HAP-1 (cell line): ENCODE measurements at places on chromosomes 1 and 21.
A peak's percentile ranks its signal among the peaks of the same experiment; 100 is the strongest.

DNA sequence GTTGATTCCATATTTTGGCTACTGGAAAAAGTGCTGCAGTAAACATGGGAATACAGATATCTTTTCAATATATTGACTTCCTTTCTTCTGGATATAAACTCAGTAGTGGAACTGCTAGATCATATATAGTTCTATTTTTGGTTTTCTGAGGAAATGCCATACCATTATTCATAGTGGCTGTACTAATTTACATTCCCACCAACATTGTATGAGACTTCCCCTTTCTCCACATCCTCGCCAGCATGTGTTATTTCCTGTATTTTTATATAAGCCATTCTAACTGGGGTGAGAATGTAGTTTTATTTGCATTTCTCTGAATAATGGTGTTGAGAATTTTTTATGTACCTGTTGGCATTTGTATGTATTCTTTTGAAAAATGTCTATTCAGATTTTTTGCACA, 385.2 kb downstream of the NUF2 start:
- no peak for DNase-seq

DNA sequence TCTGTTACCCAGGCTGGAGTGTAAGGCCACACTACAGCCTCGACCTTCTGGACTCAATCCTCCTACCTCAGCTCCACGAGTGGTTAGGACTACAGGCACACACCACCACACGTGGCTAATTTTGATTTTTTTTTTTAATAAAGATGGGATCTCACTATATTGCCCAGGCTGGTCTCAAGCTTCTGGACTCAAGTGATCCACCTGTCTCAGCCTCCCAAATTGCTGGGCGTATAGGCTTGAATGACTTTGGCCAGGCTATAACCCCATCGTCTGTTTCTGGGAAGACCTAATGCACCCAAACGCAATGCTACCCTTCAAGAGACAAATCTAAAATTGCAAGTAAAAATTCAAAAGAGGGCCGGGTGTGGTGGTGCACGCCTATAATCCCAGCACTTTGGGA, 52.1 kb downstream of the DAP3 start:
- DNase-seq, result no peak

DNA sequence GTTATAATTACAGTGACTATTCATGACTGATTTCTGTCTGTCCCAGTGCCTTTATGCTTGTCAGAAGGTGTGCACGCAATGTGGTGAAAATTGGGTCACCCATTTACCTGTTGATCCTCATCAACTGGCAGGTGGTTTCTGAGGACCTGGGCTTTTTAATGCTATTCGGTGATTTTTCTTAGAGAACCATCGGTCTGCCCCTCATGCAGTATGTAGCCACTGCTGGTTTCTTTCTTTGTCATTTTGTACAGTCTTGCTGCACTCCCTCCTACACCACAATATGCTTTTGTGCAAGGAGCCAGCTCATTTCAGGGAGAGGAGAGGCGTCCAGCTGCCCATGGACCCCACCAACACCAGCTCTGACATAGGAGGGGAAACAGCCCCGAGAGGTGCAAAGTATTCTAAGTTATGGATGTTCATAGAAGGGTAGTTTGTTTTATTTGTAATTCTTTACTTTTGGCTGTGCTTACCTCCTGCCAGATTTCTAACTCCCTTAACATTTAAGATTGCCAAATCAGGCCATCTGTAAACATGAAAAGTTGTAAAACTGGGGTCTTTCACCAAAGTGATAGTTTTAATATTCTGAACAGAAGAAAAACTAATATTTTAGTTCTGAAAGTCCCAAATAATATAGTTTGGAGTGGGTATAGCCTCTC, 325.3 kb downstream of the PTBP2 start:
- DNase-seq, result no peak

DNA sequence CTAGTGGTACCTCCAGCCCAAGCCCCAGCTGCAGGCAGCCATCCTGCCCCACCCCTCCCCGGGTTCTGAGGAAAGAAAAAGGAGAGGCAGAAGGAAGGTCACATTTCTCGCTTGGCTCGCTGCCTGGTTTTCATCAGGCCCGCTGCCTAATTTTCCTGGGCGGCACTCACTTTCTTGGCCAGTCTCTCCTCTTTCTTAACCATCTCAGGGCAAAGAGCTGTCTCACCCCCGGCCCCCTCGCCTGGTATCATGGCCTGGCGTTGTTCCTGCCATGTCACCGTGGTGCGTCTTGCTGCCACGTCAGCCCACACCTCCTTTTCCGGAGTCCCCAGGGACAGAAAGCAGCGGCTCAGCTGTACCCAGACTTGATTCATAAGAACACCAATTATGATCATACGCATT, 26.6 kb upstream of the CASZ1 start:
- no peak for DNase-seq

DNA sequence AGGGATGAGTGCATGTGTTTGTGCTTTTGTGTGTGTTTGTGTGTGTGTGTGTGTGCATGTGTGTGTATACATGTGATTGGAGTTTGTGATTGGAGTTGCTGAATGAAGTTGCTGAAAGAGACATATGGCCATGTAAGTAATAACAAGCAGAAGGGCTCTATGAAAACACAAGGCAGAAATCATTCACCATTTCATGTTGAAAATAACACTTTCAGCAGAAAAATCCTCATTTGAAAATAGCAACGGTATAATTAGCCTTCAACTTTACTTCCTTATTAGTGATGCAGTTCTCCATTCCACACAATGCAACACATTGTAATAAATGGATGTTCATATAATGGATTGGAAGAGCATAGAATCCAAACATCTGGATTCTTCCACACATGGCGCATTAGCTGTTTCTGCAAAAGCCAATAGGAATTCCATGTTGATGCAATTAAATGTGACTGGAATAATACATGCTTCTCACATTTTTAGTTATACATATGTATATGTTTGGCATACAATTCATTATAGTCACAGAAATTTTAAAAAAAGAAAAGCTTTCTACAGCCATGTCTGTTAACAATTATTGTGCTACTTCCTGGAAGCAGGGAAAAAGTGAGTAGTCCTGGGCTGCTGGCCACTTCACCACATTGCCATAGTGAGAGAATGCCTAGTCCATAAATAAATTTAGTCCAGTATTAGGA, 538.0 kb downstream of the LTN1 start:
- no peak for DNase-seq

GRCh38 chr1:206699626-206700025, 14.9 kb downstream of the MAPKAPK2 start:
- DNase-seq, result no peak

- no peak for DNase-seq
These were observed 343.6 kb downstream of the NPHP4 start for GRCh38 chr1:5648410-5649165.

DNA sequence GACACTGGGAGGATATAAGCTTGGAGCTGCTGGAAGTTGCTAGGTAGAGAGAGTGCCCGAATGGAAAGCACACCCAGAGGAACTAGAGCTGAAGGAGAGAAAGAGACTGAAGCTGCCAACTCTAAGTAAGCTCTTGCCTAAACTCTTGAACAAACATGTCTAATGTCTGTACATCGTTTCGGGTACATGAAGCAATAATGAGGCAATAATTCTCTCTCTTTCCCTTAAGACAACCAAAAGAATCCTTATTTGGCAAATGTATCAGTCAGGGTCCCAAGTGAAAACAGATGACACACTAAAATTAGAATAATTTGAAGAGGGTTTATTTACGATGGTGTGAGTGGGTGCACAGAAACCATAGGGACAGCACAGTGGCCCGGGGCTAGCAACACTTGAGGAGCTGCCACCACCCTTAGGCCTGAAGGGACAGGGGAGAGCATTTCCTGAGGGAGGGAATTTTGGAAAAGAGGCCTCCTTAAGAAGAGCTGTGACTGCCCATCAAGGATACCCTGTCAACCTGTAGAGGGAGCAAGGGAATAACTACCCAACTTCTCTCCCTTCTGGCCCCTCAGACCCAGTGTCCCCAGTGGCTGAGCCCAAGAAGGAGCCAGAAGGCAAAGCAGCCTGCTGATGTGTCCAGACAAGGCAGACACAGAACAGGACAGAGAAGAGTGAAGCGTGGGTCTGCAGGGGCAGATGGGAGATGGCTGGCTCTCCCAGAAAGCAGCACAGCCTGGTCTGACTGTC, 36.1 kb upstream of the KHDRBS1 start:
- peak; percentile 55 for DNase-seq

DNA sequence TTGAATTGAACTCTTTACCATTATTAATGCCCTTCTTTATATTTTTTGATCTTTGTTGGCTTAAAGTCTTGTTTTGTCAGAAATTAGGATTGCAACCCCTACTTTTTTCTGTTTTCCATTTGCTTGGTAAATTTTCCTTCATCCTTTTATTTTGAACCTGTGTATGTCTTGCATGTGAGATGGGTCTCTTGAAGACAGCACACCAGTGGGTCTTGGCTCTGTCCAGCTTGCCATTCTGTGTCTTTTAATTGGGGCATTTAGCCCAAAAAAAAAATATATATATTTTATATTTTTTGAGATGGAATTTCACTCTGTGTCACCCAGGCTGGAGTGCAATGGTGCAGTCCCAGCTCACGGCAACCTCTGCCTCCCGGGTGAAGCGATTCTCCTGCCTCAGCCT, 33.6 kb downstream of the DISC1 start:
- DNase-seq, result no peak

- no peak for DNase-seq
These were observed 20.7 kb downstream of the MCM3AP start for GRCh38 chr21:46264690-46265144.

DNA sequence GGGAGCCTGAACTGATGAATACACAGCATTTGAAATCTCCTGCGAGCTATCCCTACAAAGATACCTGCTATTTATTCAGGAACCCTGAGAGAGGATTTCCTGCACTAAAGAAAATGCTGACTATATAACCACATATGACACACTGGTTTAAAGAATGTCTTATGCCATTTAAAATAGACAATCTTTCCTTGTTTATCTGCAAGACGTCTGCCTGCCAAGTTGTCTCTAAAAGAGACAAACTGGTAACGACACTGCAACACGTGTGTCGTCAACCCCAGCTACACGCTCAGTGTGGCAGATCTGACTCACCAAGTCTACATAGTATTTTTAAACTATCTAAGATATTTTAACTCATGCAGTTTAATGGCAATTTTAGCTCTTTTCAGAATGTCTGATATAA, 42.7 kb downstream of the APP start:
- DNase-seq, result no peak

- DNase-seq, result no peak
These were observed 847 bp upstream of the RORC start for GRCh38 chr1:151832318-151832980.
